ENCODE measurements at places on chromosomes 16 and 17.

DNA sequence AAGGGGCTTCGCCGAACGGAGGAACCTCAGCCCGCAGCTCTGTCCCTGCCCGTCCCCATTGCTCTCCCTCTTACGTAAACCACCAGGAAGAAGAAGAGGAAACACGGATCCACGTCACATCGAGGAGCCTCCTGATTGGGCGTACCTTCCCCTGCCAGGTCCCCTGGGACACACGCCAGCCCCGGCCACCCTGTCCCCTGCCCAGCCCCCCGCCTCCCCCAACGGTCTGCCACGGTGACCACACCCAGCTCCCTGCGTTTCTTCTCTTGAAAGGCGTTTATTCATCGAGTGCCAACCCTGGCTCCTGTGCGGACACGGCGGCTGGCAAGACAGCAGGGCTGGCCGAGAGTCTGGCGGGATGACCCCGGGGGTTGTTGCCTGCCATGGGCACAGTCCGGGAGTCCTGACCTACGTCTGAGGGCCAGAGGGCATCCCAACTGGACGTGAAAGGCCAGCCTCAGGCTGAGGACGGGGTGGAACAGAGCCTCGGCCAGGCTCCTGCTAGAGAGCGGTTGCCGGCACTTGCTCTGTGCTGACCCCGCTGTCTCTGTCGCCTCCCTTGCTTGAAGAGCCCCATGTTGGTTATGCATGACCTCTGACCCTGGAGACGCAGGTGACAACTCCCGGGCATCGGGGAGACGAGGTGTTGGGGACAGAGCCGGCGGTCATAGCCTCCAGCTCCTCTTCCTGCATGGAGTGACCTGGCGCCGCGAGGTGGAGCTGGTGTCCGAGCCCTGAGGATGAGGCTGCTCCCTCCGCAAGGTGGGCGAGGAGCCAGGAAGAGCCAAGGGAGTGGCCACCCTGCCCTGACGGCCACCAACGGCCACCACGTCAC lies 40.5 kb upstream of the ACSF3 start:
- DNase-seq = no peak

- no peak for DNase-seq
Measured at GRCh38 chr17:77846531-77847085, 111.9 kb upstream of the TNRC6C start.

- DNase-seq = no peak
Measured at GRCh38 chr17:57622683-57623433, 122.2 kb downstream of the CCDC182 start.

DNA sequence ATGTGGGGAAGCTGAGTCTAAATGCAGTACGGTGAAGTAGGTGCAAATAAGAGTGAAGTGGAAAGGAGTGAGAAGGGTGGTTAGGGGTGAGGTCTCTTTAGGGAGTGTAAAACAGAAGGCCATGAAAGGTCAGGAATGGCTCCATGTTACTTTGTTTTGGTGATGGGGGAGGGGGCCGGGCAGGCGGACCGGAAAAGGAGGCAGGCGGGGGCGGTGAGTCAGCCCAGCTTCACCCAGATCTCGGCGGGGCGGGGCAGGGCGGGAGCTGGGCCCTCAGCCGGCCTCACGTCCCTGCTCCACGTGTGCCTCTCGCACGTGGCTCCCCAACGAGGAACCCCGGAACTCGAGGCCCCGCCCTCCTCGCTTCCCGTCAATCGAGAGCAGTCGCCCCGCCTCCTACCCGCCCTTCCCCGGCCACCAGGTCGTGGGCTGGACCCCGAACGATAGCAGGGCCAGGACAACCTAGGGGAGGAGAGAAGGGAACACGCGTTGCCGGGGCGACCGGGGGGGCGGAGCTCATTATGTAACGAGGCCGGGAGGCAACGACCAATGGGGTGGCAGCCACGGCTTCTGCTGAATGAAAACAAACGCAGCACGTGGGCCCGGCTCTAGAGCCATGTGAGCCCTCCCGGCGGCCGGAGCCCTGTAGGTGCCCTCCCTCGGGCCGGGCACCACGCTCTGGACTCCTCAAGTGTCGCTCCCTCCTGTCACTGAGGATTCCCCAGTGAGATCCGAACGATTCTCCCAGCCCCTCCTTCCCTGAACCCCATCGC lies 1.4 kb downstream of the NR1D1 start:
- DNase-seq = peak; percentile 77

DNA sequence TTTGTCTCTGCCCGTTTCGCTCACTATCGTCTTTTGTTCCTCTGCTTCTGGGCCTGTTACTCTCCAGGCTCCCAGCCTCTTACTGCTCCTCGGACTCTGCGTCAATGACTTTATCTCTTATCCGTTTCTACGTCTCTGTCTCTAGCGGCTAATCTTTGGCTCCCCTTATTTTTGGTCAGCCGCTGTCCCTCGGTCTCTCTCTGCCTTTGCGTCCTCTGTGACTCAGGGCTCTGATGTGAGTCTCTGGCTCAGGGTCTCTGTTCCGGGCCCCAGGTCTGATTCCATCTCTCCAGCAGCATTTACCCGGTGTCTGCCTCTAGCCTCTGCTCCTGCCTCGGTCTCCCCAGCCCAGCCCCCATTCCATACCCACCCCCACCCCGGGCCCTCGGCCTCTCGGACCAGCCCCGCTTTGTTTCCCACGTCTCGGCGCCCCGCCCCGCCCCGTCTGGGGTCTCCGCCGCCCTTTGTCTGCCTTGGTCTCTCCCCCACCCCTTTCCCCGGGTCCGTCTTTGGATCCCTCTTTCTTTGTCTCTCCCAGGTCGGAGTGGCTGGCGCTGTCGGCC lies 547 bp upstream of the ZNF48 start:
- peak; percentile 67 for DNase-seq

GRCh38 chr17:80822700-80823410 lies 168.8 kb upstream of the CHMP6 start:
- DNase-seq = no peak

Measured in progenitor cell of endocrine pancreas (in vitro differentiated cells).